ENCODE measurements at places on chromosomes 4 and X.

DNA sequence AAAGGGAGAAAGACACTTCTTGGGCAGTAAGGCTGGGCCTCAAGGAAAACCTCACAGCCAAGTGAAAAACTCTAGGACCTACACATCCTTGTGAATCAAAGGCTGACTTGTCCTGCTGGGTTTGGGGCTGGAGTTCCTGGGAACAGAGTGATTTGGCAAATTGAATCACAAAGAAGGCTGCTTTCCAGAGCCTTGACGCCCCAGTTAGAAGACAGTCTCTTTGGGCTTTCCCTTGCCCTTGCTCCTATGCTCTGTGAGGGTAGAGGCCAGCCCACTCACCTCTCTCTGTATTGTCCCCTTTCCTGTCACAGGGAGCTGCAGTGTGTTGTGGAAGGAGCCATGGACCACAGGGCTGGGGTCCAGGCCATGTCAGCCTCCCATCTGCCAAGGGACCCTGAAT lies 9.6 kb downstream of the AMER1 start:
- DNase-seq = no peak

DNA sequence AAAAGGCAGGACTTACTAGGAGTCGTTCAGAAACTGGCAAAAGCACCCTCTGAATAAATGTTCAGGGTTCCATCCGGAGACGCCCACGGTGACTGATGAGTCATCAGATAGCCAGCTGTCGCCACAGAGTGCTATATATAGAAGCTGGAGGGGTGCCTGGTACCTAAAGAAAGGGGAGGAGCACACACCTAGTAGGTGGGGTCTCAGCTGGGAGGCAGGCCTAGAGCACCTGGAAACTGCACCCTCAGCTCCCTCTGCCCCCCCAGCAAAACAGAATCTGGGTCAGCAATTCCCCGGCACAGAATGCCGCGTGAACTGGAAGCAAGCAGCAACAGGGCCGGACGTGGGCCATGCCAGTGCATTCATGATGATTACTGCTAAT lies 242.0 kb downstream of the BCOR start:
- peak; percentile 89 for DNase-seq

DNA sequence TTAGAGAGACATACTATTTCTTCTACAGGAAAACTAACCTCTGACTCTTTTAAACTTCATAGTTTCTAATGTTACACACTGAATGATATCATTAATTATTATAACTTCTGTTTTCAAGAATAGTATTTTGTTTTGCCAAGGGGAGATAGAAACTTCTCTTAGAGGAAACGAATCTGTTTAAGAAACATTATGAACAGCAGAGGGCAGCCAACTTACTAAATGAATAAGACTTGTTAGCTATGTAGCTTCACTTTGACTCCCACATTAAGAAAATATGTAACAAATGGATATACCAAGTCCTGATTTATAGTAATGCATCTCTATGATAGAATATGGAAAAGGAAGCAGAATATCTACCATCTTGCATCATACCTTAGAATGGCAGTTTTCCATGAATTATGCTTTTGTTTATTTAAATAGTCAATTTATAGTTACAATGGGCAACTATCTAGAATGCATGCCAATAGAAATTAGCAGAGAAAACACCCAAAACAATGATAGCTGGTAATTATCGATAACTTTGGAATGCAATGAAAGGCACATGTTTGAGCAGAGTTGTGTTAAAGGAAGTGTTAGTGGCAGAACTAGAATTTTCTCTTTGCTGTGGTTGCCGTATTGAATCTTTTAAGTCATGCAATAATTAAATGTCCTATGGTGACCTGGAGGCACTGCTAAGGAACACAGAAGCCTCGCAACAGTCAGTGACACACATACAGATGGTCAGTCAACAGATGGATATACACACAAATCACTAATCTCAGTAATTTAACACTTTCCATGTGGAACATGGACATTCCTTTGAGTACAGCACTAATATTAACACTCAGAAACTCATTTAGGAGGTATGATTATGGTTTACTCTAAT lies 105.7 kb upstream of the PDLIM3 start:
- DNase-seq = peak; percentile 15

DNA sequence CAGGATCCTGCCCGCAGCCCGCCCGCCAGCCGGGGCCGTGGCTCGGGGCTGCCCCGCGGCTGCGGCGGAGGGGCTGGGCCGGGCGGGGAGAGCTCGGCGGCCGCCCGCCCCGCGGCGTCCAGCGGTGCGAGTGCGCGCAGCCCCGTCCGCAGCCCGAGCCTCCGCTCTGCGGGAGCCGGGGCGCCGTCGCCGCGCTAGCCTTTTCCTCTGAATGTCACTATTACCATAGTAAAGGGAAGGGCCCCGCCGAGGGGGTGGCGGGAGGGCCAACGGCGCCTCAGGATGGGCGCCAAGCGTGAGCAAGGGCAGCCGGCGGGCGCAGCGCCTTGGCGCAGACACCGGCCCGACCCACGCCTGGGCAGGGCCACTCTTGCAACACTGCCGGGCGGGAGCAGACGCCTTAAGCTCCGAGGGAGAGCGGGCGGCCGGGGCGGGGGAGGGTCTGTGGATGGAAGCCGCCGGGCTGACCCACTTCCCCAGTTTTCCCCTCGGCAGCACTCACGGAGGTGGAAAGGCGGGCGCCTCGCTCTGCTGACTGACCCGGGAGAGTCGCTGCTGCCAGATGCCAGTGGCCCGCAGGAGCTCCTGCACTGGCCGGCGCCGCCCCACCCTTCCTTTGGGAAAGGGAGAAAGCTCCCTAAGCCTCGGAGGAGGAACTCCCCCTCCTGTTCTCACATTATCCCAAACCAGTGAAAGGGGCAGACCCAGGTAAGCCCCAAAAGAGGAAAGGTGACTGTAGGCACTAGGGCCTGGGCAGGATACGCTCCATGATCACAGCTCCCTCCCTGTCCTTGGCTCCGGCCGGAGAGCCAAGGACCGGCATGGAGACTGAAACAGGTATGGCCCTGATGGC lies 329.4 kb downstream of the HNRNPD start:
- DNase-seq = no peak

DNA sequence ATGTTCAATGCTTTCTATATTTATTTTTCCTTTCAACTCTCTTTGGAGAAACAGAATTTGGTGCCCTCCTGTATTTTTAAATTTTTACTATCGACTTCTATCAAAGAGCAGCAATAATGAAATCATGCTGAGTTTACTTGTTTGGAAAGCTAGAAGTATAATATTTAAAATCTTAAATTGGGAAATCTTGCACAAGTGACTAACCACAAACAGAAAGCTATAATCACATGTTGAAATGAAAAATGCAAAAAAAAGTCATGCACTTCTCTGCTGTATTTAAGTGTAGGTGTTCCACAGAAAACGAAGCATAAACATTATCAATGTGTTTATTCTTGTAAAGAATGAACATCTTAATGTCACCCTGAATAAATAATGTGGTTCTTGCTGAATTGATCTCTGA lies 306.1 kb downstream of the PCDH18 start:
- no peak for DNase-seq

- DNase-seq = no peak
These were observed 33.0 kb downstream of the NAT8L start for GRCh38 chr4:2091990-2092668.

DNA sequence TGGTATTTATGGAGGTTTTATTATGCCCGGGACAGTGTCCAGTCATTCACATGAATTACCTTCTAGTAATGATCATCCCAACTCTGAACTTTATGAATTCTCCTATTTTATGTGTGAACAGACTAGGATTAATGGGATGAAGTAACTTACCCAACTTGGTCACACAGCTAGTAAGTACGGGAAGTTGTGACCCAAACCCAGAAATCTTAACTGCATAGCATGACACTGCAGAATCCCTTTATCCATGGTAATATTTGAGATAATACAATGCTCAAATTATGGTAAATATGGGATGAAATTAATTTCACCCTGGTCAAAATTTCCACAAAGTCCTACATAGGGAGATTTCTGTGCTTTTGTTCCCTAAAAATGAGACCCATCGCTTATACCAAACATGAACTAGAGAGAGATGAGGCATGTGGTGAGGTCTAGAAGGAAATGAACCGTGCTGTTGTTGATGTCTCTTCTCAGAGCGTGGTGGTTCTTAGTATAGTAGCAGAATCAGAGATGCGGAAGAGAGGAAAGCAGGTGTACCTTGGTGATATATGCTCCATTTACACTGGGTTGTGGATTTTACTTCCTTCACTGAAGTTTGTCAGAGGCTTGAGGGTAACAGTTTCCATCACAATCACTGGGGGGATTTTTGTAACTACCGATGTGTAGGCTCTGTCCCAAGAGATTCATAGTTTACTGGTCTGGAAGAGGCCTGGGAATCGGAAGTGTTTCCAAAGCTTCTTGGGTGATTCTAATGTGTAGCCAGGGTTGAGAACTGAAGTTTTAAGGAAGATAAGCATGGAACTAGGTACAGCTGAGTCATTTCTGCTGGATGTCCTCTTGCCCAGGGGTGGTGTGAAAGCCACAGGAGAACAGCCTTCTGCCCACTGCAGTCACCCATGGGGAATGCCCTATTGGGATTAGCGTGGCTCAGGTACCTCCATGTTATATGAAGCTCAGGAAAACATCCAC lies 30.2 kb upstream of the FAM9C start:
- DNase-seq = peak; percentile 49

GRCh38 chr4:55932511-55932910 lies 16.2 kb upstream of the CEP135 start:
- no peak for DNase-seq

- peak; percentile 7 for DNase-seq
These were observed 150.6 kb downstream of the RASL11B start for GRCh38 chr4:53012738-53013137.

DNA sequence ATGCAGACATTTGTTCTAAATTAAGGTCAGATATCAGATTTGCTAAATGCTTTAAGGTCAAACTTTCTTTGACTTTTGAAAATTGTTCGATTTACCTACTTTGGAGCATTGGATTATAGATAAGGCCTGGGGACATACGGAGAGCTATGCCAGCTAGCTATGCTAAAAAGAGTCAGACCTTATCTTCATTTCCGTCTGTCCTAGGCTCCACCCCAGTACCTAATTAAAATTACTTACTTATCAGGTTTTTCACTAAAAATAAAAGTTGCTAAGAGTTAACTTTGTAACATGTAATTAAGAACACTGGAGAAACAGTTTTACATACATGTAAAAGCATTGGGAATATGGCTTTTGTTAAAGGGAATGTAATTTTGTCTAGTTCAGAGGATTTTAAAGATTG lies 7.1 kb upstream of the TMEM35A start:
- no peak for DNase-seq

DNA sequence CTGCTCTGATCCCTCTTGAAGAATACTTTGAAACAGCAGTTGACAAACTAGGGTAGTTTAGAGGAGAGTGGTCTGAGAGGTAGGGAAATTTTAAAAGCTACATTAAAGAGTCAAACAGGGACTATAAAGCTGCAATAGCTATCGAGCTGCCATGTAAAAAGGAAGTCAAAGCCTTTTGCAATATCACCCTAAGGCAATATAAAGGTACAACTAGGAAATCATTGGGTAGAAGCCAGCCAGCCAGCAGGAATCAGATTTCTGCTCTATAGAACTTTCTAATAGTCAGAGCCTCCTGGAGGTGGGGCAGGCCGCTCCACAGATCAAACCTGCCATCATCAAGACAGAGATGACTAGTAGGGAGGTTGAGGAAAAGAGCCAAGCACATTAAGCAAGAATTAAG lies 15.2 kb upstream of the PHOX2B start:
- DNase-seq = no peak

- DNase-seq = peak; percentile 60
These were observed 9.5 kb downstream of the CSTF2 start for GRCh38 chrX:100829730-100830129.

- DNase-seq = no peak
These were observed 135.3 kb upstream of the VCX2 start for GRCh38 chrX:8306291-8306925.

- DNase-seq = no peak
These were observed 14.3 kb upstream of the PDZD4 start for GRCh38 chrX:153844509-153845082.

DNA sequence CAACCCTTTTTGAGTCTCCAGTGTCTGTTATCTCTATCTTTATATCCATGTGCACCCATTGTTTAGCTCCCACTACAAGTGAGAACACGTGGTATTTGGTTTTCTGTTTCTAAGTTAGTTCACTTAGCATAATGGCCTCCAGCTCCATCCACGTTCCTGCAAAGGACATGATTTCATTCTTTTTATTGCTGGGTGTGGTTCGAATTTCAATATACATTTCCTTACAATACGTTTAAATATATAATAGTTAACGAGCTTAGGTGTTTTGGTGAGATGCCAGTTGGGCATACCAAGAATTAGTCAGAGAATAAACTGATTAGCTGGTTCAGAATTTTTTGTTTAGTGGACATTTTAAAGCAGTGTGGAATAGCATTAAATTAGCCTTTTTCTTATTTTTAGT lies 196.7 kb downstream of the CFAP47 start:
- no peak for DNase-seq

GRCh38 chr4:108535757-108536156 lies 84.6 kb upstream of the RPL34 start:
- DNase-seq = no peak

GRCh38 chrX:23504895-23505294 lies 162.4 kb upstream of the PRDX4 start:
- DNase-seq = no peak

DNA sequence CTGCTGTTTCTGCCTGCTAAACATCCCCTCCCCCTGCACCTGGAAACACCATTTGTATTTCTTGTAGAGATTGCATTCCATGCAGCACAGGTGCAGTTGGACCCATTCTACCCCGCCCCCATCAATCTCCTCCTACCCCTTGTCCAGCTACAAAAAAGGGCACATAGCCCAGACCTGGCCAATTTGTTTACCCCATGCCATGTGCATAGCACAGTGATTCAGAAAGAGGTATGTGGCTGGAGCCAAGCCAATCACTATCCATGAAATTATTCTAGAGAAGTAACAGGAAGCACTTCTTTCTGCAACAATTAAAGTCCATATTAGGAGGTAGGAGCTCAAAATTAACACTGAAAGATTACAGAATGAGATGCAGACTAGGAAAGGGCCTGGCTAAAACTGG lies 20.2 kb upstream of the TMEM184C start:
- DNase-seq = no peak

GRCh38 chr4:108081256-108081655 lies 87.5 kb downstream of the LEF1 start:
- DNase-seq = no peak

GRCh38 chr4:115986573-115986972 lies 873.2 kb upstream of the NDST4 start:
- DNase-seq = no peak

GRCh38 chrX:1521459-1521956 lies 15.5 kb downstream of the P2RY8 start:
- DNase-seq = peak; percentile 82

GRCh38 chrX:34687095-34687494 lies 30.0 kb upstream of the TMEM47 start:
- no peak for DNase-seq

GRCh38 chr4:3529363-3529762 lies 2.9 kb downstream of the LRPAP1 start:
- no peak for DNase-seq

GRCh38 chrX:154372612-154373022 lies 1.8 kb downstream of the FLNA start:
- peak; percentile 64 for DNase-seq

- DNase-seq = no peak
These were observed at the start of gene FGF16 for GRCh38 chrX:77446908-77447652. FGF16 (plus strand) TSS chrX:77447389; CDS start chrX:77447675, 286 bp downstream.

- no peak for DNase-seq
These were observed 44.8 kb upstream of the HERC6 start for GRCh38 chr4:88333741-88334405.
